ENCODE measurements at places on chromosomes 2 and 18.

- DNase-seq, result no peak
These were observed 137.5 kb downstream of the SH3RF3 start for GRCh38 chr2:109266496-109266895.

- no peak for DNase-seq
These were observed 40.3 kb downstream of the PRKD3 start for GRCh38 chr2:37284381-37284780.

GRCh38 chr18:13450289-13451212 is 232.0 kb downstream of the LDLRAD4 start:
- no peak for DNase-seq

- peak; percentile 8 for DNase-seq
These were observed 31.1 kb downstream of the TMEM178A start for GRCh38 chr2:39696838-39697237.

DNA sequence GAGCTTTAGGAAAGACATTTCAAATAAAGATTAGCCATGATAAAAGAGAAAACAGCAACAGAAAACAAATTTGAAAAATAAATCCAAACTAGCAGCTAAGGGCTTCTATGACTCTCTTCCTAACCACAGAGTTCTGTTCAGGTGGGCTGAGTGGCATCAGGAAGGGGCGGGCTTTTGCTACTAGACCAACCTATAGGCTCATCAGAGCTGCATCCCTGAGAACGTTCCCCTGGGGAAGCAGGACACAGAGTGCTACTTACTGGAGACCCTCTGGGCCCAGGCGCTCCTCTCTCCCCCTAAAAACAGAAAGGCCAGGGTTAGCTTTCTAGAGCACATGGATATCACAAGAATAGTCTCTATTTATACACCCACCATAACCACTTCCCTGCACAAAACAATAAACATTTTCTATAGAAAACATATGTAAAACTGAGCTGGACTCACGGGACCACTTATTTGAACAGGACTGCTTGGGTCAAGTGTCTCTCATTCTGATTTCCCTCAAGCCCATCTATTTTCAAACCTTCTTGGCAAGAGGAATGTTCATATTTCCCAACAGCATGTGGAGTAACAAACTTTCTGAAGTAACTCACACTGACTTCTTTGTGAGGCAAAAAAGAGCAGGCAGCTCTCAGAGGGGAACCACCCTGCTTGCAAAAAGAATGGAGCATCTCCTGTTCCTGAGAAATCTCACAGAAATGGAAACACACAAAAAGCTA is 78.9 kb upstream of the LMAN1 start:
- no peak for DNase-seq

GRCh38 chr2:19484736-19485135 is 126.3 kb upstream of the OSR1 start:
- no peak for DNase-seq

DNA sequence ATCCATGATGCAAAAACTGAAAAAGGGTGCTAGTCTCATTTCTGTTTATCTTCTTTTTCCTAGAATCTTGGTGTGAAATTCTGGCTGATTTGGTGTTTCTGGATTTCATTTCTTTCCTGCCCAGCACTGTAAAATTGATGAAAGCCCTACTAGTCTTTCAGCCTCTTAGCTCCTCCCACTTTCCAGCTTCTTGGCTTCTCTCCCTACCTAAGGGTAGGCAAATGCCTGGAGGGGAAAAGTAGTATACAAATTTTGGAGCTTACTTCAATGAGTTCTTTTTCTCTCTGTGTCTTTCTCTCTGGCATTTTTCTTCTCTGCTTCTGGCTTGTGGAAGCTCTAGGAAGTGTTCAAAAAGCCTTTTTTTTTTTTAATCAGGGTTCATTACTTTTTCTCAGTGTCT is 160.5 kb downstream of the XIRP2 start:
- DNase-seq, result no peak

DNA sequence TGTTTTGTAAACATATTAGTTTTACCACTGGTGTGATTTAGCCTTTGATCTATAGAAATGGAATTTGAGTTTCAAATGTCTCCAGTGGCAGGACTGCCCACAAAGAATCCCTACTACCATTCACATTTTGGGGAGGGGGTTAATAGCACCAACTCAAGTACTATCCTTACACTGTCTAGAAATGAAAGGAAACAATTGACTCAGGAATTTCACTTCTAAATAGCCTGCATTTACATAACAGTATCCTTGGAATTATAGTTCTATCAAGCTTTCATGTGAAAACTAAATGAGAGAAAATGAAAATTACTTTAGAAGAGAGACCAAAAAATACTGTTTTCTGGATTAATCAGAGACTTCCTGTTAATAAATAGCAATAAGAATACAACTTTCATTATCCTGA is 7.5 kb upstream of the CCDC93 start:
- no peak for DNase-seq

GRCh38 chr18:10088734-10089133 is 174.9 kb downstream of the VAPA start:
- no peak for DNase-seq

- DNase-seq, result no peak
These were observed 21.7 kb downstream of the COX7A2L start for GRCh38 chr2:42339191-42339912.

GRCh38 chr18:9133225-9133624 is 3.4 kb upstream of the ANKRD12 start:
- DNase-seq, result no peak

- no peak for DNase-seq
These were observed 238.3 kb downstream of the PRKCE start for GRCh38 chr2:45889620-45890370.

DNA sequence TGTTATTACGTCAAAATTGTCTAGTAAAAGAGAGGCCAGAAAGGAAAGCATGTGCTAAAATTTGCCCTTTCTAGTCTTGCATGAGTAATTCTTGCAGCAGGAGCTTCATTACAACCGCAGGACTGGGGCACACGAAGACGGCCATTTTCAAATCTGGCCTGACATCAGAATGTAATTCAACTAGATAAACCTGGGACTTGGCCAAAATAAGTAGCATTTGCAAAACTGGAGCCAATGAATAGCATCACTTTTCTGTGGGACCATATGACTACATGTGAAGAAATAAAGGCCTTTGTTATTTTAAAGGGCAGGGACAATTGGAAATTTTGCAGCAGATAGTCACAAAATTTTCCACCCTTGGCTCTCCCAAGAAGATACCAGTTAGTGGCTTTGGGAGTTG is 3.0 kb upstream of the FZD7 start:
- DNase-seq, result peak; percentile 54

DNA sequence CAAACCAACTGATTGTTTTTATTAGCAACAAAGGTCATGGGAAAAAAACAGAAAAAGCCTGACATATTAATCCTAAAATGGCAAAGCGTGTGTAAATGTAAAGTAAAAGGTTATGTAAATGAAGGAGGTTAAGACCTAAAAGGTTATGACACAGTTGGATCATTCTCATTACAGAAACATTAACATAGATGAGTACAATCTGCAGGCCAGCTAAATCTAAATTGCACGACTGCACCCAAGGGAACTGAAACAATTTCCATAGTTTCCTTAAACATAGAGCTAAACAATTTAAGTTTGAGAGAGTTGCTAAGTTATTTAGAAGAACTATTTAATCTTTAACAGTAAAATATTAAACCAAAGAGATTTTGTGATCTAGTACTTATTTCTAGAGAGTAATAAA is 151.6 kb upstream of the UBE2E3 start:
- no peak for DNase-seq

GRCh38 chr2:15913146-15913545 is 27.2 kb upstream of the MYCN start:
- no peak for DNase-seq

DNA sequence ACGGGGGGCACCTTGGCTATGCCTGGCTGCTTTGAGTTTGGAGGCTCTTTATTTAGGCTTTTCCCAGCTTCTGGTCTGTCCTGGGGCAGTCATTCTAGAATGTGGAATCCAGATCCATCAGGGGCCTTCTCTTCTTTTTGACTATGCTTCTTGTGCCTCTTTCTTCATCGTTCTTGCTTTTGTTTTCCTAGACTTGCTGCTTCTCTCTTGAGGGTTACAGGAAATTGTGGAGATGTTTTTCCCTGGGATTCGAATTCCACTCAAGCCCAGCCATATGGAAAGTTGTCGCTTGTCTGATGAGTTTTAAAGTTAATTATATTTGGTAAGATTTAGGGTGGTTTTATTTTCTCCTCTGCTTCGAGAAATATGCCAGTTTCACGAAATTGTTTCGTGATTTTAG is 2.4 kb downstream of the GLI2 start:
- no peak for DNase-seq

GRCh38 chr18:62784338-62784965 is 69.1 kb downstream of the PHLPP1 start:
- no peak for DNase-seq

GRCh38 chr2:190718652-190719526 is 70.0 kb downstream of the NAB1 start:
- DNase-seq, result no peak

DNA sequence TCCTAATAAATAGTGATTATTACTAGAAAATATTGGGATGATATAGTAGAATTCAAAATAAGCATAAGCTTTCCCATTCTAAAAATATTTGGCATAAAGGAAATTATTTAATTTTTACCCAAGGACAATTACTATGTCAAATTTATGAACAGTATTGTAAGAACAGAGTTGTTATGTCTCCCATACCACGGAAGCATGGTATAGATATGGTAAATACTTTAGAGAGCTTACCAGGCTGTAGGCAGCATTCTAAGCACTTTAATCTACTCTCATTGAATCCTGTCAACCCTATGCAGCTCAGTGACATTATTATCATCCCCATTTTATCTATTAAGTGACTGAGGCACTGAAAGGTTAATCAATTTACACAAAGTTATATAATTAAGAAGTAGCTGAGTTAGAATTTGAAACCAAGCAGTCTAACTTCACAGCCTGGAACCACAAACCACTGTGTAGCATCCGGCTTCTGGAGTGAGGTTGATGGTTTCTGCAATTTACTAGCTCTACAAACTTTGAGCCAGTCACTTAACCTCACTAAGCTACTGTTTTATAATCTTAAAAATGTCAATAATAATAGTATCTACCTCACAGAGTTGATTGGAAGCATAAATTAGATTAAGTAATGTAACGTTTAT is 323.7 kb downstream of the ARHGAP15 start:
- no peak for DNase-seq

- no peak for DNase-seq
These were observed 186.5 kb upstream of the SKOR2 start for GRCh38 chr18:47438001-47438400.

DNA sequence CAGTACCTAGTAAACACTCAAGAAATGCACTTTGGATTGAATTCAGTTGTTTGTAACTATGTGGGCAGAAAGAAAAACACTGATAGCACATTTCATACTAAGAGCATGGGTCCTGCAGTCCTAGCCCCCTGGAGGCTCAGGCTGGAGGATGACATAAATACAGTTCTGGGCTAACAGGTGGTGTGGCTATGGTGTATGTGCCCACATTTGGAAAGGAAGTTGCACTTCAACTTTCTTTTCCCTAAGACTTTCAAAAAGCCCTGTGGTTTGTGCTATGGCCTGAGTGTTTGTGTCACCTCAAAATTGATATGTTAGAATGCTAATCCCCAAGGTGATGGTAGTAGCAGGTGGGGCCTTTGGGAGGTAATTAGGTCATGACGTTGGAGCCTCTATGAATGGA is 218.2 kb downstream of the CDCA7 start:
- no peak for DNase-seq
